ENCODE measurements at places on chromosomes 12 and 14. TPM values are rescaled to one million over a fixed set of nuclear protein-coding genes. Genes with fewer than 3 reads are reported as not detected.

TESPA1 gene
- polyA plus RNA-seq: 1.6 TPM

PLEKHD1 gene
- polyA plus RNA-seq: 0.03 TPM

ARHGEF40 gene
- 28.7 TPM for polyA plus RNA-seq

GLS2 gene
- polyA plus RNA-seq: 1.5 TPM

LYZ gene
- 128 TPM for polyA plus RNA-seq

KIF21A gene
- 35.5 TPM for polyA plus RNA-seq

CTDSP2 gene
- polyA plus RNA-seq: 131 TPM

DNA sequence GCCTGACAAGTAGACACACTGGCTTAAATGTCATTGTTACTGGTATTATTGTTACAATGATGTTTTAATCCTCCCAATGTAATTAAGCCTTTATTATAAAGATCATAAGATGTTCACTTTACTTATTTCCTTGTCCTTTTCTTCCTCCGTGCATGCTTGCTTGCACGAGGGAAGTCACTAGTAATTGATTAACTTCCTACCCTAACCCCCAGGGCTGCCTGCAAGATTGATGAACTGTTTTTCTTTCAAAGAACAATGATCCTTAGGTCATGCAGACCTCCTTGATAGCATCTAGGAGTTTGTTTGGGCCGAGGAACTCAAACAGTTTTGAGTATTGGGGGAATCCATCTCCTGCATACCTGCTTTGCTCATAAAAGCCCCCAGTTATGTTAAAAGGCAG is 43.0 kb downstream of the GLRX5 start:
- H3K4me3 ChIP-seq: no peak overlapping the region
- DNase-seq: no peak
- no peaks in the 10 kb centered on the region for H3K36me3 ChIP-seq
- H3K27me3 ChIP-seq: no peaks in the 10 kb centered on the region
- H3K27ac ChIP-seq: no peak overlapping the region

GRCh38 chr14:93155667-93156066 is 29.0 kb downstream of the MOAP1 start:
- peaks cover 8% of the 10 kb centered on the region for H3K4me1 ChIP-seq
- H3K36me3 ChIP-seq: no peaks in the 10 kb centered on the region
- no peak overlapping the region for H3K4me3 ChIP-seq
- no peaks in the 10 kb centered on the region for H3K27me3 ChIP-seq
- no peak for DNase-seq
- no peak overlapping the region for H3K27ac ChIP-seq

- H3K36me3 ChIP-seq: no peaks in the 10 kb centered on the region
- no peaks in the 10 kb centered on the region for H3K27me3 ChIP-seq
- no peak overlapping the region for H3K27ac ChIP-seq
- no peaks in the 10 kb centered on the region for H3K4me1 ChIP-seq
- DNase-seq: no peak
- no peak overlapping the region for H3K4me3 ChIP-seq
Measured at GRCh38 chr14:92753250-92753649, 4.8 kb upstream of the LGMN start.

- no peaks in the 10 kb centered on the region for H3K27me3 ChIP-seq
- DNase-seq: no peak
- H3K4me1 ChIP-seq: peaks cover 5% of the 10 kb centered on the region
- H3K27ac ChIP-seq: no peak overlapping the region
Measured at GRCh38 chr12:58930770-58931324, 10.5 kb upstream of the LRIG3 start.

DNA sequence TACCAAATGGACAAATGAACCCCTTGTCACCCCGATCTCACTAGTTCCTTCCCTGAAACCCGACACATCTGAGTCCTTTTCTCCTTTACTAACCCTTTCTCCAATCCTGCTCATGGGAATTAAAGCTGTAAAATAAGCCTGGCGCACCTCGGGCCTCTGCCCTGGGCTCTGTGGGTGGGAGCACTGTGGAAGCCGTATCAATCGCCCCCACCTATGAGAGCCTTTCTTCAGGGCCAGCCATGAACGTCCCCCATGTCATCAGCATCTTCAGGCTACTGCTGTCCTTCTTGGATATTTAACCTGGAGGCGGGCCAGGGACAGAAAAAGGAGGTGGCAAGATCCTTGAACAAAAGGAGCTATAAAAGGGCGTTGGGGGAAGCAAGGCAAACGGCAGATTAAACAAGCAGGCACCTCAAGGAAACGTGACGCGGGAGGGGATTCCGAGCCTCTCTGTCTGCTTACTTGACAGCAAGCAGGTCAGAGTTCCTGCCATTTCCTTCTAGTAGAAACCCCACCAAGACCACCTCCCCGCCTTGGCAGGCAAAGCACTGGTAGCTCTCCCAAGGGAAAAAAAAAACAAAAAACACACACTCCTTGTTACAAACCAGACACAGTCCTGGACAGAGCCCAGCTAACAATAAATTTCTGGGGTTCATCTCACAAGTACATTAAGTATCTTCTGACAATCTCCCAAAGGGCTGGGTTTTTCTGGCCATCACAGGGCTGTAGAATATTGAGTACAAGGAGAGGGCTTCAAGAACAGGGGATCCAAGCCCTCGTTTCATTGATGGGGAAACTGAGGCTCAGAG is 62.9 kb downstream of the DPF3 start:
- peak; percentile 81 for DNase-seq
- H3K27ac ChIP-seq: peak overlapping the region; percentile 2
- H3K27me3 ChIP-seq: no peaks in the 10 kb centered on the region
- H3K36me3 ChIP-seq: no peaks in the 10 kb centered on the region

DNA sequence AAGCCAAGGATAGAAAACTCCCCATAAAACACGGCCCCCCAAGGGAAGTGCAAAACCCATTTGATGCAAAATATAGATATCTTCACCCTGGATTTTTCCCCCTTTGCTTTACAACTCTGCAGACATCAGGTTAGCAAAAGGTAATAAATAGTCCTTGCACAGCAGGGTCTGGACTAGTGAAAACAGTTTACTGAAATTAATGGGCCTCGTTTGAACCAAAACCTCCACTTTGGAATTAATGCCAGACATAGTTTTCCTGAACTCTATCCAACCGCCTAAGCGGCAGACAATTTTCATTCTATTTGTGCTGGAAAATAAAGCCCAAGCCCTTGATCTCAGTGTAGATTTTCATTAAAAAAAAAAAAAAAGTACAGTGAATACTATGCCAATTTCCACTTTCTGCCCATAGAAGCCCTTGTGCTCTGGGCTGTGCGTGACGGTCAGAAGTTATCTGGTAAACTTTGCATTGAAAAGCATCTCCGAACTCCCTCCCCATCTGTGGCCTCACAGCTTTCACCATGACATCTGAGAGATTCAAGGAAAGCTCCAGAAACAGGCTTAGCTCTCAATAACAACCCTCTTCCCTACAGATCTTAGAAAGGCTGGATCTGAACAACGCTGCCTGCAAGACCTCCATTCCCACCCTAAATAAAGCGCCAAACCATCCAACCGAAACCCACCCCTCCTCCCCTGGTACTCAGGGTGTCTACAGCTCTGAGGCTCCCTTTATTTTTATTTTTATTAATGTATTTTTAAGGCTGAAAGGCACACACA is 11.0 kb upstream of the IRF2BPL start:
- no peaks in the 10 kb centered on the region for H3K27me3 ChIP-seq
- H3K27ac ChIP-seq: peak overlapping the region; percentile 89
- peak; percentile 56 for DNase-seq
- H3K4me1 ChIP-seq: peaks cover 60% of the 10 kb centered on the region
- no peaks in the 10 kb centered on the region for H3K36me3 ChIP-seq

DNA sequence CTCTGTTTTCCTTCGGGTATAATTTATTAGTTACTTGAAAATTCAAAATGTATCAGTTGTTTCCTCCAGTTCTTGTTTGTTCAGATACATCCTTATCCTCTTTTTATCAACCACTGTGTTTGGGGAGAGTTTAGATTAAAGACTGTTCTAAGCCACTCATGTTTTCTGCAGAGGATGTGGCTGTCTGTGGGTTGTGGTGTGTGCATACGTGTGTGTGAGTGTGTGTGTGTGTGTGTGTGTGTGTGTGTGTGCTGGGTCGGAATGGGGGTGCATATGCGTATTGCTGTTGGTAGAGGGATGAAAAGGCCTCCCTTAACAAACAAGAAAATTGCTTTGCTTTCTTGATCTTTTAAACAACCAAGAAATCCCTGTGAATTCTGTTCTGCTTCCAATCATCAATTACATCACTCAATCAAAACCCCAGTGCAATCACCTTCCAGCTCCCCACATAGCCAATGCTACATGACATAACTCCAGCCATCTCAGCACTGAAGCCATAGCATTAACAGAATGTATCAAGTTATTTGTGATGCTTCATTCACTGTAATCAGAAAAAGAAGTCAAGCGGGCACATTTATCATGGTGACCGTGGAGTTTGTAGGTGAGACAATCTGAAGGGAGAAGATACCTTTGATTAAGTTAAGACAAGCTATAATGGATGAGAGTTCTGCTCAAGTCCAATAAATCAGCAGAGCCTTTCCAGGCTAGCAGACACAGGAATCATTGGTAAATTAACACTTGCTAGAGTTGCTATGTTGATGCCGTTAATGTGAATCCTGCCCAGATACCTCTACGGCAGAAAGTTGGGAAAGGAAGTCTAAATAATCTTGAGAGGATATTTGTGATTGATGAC is 131.9 kb downstream of the RMST start:
- no peak overlapping the region for H3K4me3 ChIP-seq
- H3K27me3 ChIP-seq: no peaks in the 10 kb centered on the region
- H3K36me3 ChIP-seq: no peaks in the 10 kb centered on the region
- H3K27ac ChIP-seq: no peak overlapping the region

GRCh38 chr14:86936556-86936955 is 1056.4 kb downstream of the GALC start:
- DNase-seq: no peak
- H3K4me3 ChIP-seq: no peak overlapping the region
- H3K4me1 ChIP-seq: no peaks in the 10 kb centered on the region

DNA sequence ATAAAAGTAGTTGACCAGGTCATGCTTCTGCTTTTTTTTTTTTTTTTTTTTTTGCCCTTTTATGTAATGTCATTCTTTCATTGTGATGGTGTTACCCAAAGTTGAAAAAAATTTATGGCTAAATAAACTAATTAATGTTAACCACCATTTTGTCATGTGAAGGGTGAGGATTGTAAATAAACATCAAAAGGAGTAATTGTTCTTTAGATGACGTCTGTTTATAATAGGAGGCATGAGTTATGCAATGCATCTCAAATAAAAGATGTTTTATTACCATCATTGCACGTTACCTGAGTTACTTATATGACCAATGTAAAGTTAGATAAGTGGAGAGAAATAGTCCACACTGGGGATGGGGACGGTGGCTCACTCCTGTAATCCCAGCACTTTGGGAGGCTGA is 349.9 kb upstream of the PDE3A start:
- no peaks in the 10 kb centered on the region for H3K27me3 ChIP-seq
- no peak overlapping the region for H3K4me3 ChIP-seq
- H3K27ac ChIP-seq: no peak overlapping the region
- DNase-seq: peak; percentile 94
- peaks cover 14% of the 10 kb centered on the region for H3K4me1 ChIP-seq

DNA sequence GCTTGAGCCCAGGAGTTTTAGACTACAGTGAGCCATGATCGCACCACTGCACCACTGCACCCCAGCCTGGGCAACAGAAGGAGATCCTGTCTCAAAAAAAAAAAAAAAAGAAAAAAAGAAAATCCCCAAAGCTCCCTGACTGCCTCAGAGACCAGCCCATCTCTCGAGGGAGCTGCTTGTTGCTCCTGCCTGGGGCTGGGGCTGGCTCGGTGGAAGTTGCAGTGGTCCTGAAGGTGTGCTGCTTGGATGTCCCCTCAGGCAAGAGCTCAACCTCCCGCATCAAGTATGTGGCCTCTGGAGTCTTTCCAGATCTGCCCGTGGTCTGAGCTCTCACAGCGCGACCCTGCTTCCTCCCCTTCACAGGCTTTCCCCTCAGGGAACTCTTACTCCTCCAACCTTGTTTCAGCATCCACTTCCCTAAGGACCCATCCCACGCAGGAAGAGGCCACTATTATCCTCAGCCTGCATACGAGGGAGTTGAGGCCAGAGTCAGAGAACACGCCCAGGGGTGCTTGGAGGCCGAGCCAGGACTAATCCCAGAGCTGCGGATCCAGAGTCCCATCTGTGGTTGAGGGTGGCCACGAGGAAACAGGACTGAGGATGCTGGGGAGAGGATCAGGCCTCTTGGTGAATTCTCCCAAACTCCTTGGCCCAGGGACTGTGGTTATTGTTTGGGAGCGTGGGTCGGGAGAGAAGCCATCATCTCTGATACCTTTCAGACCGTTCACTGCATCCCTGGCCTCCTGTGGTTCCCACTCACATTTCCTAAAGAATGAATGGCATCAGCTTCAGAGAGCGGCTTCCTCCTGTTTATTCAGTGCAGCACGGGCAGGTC is 624.6 kb downstream of the AACS start:
- no peak overlapping the region for H3K27ac ChIP-seq
- H3K27me3 ChIP-seq: no peaks in the 10 kb centered on the region
- no peak overlapping the region for H3K4me3 ChIP-seq
- no peaks in the 10 kb centered on the region for H3K36me3 ChIP-seq
- H3K4me1 ChIP-seq: no peaks in the 10 kb centered on the region

DNA sequence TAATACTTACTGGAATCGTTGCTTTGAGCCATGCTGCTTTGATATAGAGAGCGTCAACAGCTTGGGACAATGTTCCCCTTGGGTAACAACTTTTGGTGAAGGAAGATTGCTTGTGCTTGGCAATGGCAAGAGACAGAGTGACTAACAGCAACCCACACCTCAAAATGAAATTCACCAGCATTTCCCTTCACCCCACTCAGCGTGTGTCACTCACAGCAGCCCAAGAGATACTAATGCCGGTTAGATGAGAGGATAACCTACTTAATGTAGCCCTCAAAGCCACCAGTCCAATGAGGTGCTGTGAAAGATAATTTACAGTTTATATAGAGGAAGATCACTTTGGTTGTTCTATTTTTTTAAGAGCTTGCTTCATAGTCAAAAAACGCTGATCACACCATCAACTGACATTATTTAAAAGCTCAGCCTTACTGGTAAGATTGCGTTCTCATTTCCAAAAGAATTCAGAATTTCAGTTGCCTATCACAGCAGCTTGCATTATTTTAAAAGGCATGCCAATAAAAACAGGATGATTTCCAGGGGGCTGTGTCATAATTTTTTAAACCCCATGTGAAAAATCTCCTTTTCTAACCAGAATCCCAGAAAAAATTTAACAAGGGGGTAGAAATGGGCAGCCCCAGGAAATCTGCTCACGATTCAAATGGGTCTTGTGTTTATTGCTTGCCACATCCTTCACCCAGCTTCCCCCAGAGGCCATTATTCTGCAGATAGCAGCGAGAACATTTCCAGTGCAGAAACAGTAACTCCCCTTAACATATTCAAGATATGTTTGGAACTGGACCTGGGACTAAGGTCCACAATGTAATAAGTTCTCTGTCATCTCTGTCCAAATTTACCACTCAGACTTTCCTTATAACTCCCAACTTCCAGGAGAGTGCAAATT is at the start of gene IL26:
TSS of gene IL26 (minus strand) at position 235 of the 901 bp plus-strand sequence. CDS start at position 181, 54 bp downstream.
- no peaks in the 10 kb centered on the region for H3K4me1 ChIP-seq
- peaks cover 5% of the 10 kb centered on the region for H3K27me3 ChIP-seq
- no peak for DNase-seq
- H3K4me3 ChIP-seq: no peak within 1 kb of the TSS
- no peaks in the 10 kb centered on the region for H3K36me3 ChIP-seq
- no peak within 1 kb of the TSS for H3K27ac ChIP-seq
